ENCODE measurements at places on chromosomes 6 and 20.

DNA sequence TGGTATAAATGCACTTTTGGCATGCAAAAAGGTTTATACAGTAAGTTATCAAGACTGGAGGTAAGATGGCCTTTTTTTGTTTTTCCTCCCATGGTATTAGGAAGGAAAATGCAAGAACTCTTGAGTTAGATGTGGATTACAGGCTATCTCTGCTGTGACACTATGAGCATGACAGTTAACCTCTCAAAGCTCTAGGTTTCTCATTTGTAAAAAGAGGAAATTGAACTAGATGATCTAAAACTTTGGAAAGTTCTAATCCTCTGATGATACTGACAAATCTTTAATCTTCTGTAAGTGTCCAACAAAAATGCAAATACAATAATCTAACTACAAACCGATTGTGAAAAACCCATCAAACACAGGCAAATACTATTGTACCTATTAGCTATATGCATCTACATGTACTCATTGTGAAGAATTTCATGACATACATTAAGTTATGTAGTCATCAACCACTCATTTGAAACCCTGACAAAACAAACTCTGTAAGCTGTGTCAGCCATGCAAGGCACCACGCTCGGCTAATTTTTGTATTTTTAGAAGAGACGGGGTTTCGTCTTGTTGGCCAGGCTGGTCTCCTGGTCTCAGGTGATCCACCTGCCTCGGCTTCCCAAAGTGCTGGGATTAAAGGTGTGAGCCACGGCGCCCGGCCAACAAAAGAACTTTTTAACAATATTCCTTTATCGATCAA is 4.2 kb downstream of the CDK19 start:
- no peak for DNase-seq

GRCh38 chr6:111011360-111012142 is 29.7 kb downstream of the RPF2 start:
- DNase-seq, result peak; percentile 83

DNA sequence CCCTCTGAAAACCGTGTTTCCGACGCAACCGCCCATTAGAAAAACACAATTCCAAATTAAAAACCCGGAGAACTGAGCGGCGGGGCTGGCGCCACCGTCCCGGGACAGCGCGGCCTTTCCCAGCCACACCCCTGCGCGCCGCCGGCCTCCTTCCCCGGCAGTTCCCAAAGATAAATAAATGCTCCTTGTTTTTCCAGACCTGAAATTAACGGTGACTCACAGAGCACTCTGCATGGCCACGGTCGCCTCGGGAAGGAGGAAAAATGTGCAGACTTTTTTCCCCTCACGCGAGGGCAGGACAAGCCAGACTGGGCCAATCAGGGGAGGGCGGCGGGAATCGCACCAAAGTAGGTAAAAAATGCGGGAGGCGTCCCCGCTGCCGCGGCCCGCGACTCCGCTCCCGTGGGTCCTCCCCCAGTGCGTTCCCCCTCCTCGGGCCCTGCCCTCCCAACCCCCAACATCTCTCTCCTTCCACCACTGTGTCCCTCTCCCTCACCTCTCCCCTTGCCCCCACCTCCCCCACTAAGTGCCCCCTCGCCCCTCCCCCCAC is 828 bp upstream of the DSTN start:
- DNase-seq, result peak; percentile 65

- DNase-seq, result no peak
These were observed 38.9 kb downstream of the BICRAL start for GRCh38 chr6:42820512-42821340.

DNA sequence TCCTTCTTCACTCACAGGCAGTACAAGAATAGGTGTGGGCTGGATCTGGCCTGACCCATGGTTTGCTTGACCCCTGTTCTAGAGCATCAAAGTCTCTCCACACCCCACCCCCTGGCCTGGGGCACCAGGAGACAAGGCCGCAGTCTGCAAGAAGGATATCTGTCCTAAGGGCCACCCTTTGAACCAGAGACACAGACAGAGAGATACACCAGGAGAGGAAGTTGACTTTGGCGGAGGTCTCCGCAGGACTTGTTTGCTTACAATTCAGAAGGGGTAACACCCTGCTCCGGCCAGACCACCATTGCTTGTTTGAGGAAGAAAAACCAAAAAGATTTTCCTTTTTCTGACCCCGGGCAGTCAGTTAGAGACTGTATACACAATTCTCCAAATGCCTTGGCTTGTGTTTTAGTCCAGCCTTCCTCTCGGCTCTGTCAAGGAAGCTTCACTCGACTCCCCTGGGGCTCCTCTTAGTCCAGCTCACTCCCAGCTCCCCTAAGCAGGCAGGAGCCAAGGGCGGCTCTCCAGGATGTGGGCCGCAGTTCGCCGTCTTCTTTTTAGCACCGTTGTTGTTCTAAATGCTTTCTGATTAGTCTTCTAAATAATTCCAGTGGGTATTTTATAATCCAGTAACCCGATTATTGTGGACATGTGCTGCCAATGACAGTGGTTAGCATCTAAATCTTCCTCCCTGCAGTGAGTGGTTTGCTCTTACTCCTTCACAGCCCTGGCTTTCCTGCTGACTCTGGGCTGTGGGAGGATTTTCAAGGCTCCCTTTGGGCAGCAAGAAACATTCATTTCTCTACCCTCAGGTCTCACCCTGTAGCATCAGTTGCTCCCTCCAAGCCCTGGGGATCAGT is 58.6 kb upstream of the MRPS10 start:
- no peak for DNase-seq

- DNase-seq, result no peak
These were observed 32.1 kb downstream of the SNAI1 start for GRCh38 chr20:50014570-50015562.

- no peak for DNase-seq
These were observed 115.6 kb downstream of the EPB41L2 start for GRCh38 chr6:130947464-130947863.

DNA sequence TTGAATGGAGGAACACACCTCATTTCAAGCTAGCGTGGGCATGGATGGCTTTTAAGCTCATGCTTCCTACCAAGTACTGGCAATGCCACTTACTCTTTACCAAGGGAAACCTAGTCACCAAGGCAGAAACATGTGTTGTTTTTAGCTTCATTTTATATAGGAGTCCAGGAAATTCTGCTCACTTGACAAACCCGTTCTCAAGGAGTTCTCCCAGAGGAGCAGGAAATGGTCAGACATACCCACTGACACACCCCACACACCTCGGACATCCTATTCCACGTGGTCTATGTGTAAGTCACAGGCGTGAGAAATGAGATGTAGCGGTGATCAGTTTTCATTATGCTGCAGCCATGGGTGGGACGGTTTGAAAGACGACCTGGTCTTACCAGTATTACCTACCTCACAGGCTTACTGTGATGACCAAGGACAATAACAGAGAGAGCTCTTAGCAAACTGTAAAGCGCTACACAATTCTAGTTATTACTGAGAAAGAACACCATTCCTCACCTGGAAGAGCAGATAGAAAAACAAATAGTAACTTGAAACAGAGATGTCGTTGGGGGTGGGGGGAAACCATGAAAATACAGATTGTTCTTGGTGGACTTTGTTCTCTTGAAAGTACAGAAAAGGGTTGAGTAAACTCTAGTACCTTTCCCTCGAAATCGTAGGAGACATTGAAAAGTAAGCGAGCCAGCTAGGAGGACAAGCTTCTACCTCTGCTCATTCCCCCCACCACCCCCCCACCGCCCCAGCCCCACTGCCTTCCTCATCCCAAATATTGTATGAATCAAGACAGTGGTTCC is 1.7 kb downstream of the CNKSR3 start:
- no peak for DNase-seq

DNA sequence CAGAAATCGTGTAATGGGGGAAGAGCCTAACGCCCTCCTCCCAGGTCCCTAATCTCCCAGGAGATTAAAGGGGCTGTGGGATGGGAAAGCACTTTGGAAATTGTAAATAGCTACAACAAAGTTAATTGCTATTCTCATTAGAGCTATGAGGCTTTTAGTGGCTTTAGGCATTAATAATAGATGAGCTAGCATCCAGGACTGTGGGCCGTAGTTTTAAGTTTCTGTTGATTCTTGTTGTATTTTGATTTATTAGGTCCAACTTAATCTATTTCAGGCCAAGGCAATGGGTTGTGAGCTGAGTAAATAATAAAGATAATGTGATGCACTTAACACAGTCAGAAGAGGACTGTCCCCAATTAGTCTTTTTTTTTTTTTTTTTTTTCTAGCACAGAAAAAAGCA is 67.7 kb downstream of the ANKRD6 start:
- no peak for DNase-seq

DNA sequence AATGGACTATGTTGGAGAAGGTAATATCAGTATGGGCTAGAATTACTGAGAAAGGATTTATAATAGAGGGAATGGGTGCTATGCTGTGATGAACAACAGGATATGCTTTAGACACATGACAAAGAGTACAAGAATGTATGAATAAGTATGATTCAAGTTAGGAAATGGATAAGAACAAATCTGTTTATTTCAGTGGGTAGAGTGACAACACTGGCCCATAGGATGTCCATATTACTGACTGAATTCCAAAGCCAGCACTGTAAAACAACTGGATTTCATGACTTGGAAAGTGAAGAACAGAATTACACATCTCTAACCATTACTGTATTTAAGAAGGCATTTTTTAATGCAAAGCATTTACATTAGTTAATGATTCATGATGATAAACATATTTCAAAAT is 35.9 kb downstream of the EPM2A start:
- no peak for DNase-seq

DNA sequence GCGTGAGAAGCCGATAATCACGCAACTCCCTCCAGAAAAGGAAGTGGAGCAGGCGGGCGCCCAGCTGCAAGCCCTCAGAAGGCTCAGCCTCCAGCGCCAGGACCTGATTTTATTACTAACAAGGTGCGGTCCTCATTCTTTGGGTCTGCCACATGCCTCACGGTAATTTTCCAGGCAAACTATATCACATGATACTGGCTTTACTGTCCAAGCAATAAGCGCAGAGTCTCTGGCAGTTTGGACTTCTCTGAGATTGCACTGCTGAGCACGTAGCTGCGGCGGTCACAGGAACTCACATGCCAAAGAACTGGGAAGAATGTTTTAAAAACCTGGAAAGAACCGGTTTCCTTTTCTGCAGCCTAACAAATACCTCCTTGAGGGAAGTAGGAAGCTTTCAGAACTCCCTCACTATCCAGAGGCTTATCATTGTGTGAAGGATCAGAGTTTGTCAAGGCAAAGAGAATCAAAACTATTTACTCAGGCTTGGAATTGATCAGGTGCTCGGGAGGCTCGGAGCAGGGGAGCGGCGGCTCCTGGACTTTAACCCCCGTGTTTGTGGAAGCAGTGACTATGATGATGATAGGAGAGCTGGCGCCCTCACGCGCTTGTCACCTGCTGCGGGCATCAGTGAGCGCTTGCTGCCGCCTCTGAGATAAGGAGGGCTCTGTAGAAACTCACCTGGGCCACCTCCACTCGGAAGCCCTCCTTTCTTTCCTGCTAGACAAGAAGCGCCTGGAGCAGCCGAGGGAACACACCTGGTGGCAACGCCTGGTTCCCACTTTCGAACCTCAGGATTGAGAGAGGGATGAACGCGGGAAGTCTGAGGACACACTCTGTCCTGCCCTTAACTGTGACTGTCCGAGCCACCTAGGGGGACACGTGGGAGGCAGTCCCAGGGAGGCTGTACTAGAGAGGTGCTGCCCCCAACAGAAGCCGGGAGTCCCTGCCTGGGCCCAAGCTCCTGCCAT is 27.2 kb upstream of the SYNJ2 start:
- DNase-seq, result no peak

DNA sequence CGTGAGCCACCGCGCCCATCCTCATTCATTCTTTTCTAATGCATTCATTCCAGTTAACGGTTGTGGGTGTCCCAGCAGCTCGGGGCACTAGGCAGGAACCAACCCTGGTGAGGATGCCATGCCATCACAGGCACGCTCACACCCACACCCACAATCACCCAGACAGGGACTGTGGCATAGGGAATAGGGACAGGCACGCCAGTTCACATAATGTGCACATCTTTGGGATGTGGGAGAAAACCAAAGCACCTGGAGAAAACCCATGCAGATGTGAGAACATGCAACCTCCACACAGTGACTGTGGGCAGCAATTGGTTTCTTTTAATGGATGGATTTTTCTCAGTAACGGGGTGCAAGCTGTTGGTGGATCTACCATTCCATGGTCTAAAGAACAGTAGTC is 64.3 kb downstream of the IRF4 start:
- no peak for DNase-seq

GRCh38 chr6:27505209-27506027 is 32.5 kb upstream of the ZNF184 start:
- no peak for DNase-seq

Measured in brain (organoid and tissue), 16 donors.